ENCODE measurements at places on chromosomes 2 and 18.

DNA sequence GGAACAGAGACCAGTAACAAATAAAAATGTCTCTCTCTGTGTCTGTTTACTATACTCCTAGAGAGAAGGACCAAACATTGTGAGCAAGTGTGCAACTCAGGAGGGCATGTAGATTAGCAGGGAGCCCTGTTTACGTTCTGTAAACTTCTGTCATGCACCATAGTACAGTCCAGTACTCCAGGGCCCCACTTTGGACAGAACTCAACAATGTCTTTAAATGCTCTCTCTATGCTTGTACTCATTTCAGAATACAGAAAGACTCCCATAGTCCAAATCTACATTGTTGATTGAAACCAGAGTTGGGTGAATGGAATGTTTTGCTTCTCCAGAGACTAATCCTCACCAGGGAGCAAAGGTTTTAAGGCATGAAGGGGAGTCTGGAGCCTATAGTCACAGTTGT lies 934.8 kb downstream of the NRXN1 start:
- no peak for DNase-seq

GRCh38 chr2:181454686-181455450 lies 2.3 kb upstream of the ITGA4 start:
- no peak for DNase-seq

GRCh38 chr18:36629138-36629530 lies 199.7 kb downstream of the TPGS2 start:
- no peak for DNase-seq

DNA sequence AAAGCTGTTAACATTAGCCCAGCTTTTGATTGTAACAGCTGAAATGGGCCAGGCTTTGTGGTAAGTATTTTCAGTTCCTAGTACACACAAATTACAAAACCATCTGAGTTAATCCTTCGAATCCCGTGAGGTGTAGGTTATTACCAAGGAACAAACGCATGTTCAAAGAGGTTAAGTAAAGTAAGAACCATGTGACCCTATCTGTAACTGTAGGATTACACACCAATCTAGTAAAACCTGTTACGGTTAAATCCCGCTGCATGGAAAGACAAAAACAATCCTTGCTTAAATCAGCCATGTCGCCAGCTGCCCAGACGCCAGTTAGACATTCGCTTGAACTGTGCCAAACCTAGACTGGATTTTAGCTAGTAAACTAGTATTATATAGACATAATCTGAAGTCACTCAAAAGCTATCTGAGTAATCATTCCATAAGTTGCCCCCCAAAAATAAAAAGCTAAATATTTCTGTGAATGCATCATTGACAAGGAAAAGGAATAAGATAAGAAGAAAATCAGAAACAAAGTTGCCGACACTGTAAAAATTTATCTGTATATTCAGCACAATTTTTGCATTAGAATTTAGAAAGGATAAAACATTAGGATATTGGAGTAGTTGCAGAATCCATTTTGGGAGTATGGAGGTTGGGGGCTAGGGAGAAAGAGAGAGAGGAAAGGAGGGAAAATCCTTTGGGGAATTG lies 638.0 kb downstream of the CNTNAP5 start:
- no peak for DNase-seq

- DNase-seq: no peak
Observed at GRCh38 chr2:79116997-79117928, 3.0 kb upstream of the REG1A start.

DNA sequence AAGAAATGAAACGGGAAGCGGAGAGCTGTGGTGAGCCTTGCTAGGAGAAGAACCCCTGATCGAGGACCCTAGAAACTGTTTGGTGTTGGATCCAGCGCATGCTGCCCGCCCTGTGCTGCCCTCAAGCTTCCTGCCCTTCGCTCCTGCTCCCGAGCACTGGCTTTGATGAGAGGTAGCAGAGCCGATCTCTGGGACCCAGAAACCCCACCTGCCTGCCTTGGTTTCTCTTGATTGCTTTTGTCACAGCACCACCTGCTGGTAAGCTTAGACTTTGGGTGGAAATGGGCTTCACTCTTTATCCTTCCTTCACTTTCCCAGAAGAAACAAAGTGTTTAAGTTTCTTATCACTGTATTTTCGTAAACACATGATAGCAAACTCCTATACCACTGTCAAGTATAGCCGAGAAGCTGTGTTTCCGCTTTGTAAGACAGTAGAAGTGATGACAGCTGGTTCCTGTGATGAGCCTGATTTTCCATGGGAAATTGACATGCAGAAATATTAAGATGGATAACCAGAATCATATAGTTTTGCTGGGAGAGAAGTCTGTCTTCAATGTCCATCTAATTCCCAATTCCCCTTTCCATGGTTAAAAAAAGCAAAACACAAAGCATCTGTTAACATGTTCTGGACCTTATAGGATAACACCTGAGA lies 267.4 kb downstream of the PHLPP1 start:
- peak; percentile 30 for DNase-seq

DNA sequence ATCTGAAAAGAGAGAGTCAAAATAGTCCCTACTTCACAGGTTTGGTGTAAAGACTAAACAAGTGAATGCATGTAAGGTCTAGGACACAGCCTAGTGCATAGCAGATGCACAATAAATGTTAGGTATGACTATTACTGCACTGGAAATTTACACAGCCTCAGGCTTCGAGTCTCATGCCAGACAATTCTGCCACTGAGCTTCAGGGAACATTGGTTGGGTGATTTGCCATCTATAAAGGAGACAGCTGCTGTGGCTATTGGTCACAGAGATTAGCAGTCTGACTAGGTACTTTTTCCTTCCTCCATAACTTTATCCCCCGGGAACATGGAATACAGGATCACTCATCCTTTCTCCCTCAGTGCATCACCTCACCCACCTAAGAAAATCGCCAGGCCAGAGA lies 89.2 kb downstream of the FAM124B start:
- no peak for DNase-seq

DNA sequence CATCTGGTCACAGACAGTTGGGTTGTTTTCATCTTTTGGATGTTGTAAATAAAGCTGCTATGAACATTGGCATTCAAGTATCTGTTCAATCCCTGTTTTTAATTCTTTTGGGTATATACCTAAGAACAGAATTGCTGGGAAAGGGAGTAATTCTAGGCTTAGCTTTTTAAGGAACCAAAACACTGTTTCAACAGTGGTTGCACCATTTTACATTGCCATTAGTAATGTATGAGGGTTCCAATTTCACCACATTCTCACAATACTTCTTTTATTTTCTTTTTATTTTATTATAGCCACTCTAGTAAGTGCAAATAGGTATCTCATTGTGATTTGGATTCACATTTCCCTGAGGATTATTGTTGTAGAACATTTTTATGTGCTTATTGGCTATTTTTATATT lies 108.9 kb upstream of the GLS start:
- DNase-seq: peak; percentile 67

GRCh38 chr18:58640428-58640805 lies 11.5 kb upstream of the ALPK2 start:
- no peak for DNase-seq

- no peak for DNase-seq
Observed at GRCh38 chr2:10572701-10573100, 117.1 kb downstream of the NOL10 start.

DNA sequence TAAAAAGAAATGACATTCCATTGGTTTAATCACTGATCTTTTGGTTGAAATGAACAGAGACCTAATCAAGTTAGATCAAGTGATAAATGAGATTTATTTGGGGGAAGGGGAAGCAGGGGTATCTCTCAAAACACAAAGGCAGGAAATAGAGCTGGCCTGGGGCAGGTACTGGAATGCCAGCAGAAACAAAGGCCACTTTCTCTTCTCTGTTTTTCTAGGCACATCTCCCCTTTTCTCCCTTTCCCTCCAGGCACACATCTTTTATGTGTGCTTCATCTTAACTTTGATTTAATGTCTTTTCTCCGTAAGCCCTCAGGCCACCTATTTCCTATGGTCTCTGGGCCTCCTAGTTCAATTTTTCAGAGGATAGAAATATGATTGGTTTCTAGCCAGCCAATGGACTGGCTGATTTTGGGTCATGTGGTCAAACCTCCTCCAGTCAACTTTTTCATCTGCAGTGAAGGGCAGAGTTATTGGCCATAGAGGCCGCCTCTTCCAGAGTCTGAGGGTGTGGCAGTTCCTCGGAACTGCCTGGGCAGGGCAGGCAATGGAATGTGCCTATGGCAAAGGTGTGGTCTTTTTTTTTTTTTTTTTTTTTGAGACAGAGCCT lies 58.9 kb upstream of the FAM136A start:
- no peak for DNase-seq

DNA sequence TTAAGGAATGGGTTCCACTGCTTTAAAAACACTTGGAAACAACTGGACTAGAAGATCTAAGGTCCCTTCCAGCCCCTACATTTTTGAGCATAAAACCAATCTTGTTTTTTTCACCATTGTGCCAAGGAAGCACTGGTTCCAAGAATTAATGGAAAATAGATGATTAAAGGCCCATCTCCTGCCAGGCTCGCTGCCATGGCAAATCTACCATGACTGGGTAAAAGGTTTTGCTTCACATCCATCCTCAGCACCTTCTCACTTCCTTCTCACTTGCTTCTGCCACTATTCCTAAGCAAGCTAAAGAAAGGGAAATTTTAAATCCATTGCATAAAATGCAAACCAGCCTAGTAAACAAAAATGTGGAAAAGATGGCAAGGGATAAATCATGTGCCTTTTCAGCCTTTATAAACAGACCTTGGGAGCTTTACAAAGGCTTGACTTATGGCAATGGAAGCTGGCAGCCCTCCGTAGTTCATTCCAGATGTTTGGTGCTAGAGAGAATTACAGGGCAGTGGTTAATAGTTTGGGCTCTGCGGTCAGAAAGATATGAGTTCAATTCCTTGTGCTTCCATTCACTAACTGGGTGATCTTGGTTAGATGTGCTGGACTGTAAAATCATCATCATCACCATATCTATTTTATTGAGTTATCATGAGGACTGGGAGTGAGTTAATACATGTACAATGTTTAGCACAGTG lies 27.0 kb upstream of the ST3GAL5 start:
- DNase-seq: no peak
